ENCODE measurements at places on chromosomes 11 and 22.

DNA sequence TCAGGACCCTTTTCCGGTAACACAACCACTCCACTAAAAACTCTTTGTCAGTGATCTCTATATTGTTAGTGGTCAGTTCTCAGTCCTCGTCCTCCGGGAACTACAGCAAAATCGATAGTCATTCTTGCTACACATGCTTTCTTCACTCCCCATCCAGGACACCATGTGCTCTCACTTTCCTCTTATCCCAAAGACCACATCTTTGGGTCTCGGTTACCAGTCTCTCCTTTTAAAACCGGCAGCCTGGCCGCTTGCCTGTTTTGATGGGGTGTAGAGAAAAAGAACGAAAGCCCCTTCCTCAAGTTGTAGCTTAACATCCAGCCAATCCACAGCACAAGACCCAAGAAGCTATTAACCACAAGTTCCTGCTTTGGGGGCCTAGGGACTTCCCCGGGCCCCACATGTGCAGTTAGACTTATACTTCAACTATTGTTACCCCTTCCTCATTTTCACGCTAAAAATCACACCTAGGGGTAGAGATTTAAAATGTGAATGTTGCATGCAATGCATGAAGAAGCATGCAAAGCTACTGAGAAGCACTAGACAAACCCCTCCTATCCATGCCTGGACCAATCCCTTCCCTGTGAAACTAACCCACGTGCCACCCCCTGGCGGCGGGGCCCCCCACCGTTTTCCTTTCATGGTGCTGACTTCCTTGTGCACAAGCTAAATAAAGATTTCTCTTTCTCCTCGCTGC is 1.5 kb upstream of the TOLLIP start:
- DNase-seq: peak; percentile 37

DNA sequence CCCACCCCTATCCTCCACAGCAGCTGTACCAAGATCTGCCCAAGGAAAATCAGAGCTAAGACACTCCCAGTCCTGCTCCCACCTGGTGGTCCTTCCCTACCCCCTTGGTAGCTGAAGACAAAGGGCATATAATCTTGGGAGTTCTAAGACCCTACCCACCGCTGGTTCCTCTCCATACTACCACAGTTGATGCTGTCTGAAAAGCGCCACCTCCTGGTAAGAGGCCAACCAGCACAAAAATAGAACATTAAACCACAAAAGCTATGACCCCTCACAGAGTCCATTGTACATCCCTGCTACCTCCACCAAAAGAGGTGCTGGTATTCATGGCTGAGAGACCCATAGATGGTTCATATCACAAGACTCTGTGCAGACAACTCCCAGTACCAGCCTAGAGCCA is 161.5 kb upstream of the ARHGAP42 start:
- DNase-seq: no peak

DNA sequence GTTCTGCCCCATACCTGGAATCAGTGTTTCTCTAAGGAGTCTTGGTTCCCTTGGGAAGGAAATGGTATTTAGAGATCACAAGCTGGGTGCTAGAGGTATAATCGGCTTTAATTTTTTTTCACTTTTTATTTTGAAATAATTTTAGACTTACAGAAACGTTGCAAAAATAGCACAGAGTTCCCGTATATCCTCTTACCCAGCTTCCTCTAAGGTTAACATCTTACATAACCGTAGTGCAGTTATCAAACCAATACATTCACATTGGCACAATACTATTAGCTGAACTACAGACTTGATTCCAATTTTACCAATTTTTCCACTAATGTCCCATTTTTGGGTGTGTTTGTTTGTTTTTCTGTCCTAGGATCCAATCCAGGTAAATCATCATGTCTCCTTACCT is 63.8 kb downstream of the RBX1 start:
- DNase-seq: no peak

- DNase-seq: no peak
Observed at GRCh38 chr11:134417871-134418840, 6.1 kb upstream of the B3GAT1 start.

DNA sequence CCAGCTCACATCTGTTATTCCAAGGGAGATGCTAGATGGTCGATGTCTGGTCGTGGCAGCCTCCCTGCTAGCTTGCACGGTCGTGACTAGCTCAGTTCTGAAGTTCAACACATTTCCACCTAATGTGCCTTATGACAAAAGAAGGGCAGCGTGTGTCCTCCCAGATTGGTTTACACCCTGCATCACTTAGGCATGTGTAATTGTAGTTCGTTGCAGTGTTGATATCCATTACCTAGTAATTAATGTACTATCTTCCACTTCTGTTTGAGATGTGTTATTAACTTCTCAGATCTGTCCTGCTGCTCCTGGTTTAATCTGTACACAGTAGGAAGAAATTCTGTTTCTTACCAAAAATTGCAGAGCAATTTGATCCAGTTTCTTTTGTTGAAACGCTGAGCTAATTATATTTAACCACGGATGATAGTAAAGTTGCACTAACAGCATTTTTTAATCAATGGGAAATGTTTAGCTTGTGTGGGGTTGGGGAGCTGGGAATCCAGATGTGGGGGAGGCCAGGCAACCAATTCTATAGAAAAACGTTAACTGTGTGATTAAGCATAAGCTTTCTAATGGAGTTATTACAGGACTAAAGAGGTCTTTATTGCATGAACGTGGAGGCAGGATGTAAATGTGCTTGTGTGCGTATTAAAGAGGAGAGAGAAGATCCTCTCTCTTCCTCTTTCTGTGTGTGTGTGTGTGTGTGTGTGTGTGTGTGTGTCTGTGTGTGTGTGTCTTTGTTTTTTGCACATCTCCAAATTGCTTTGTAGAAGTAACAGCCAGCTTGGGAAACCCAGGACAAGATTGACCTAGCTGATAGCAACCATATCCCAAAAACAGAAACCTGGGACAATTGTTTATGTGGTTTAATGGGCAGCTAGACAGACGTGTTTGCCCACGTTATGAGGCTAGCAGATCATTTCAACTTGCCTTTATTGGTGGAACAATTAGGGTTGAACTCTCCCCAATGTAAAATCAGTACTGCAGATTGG is 145.7 kb upstream of the TTC12 start:
- DNase-seq: no peak

DNA sequence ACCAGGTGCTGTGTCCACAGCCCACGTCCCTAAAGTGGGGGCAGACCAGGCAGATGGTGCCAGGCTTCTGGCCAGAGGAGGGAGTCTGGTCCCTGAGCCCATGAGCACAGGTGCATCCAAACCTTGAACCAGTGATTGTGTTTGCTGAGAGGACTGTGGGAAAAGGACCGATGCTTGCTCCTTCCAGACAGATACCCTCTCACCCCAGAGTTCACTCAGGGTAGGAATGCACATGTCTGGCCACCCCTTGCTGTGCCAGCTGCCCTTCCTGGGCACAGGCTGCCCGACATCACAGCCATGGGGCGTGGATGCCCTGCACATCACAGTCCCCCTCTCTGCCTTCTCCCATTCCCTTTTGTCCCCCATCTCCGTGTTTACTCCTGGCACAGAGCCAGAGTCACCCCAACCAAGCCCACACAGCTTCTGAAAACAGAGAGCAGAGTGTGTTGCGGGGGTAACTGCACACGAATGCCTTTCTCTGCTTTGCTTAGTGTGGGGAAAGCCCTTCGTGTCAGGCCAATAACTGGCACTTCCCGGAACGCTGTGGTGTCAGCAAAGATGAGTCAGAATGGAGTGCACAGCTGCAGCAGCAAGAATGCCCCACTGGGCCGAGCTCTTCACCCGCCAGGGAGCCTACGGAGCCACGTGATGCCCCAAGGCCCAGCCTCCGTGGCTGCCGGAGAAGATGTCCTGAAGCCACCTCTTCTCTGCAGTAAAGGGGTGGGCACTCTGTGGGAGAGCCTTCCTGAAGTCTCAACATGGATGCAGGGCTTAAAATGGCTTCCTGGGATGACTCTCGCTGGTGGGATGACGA is 7.6 kb downstream of the CARS1 start:
- DNase-seq: peak; percentile 21

- no peak for DNase-seq
Observed at GRCh38 chr11:32307471-32307870, 127.9 kb downstream of the WT1 start.

GRCh38 chr11:13465909-13466371 is 2.9 kb upstream of the BTBD10 start:
- no peak for DNase-seq

- no peak for DNase-seq
Observed at GRCh38 chr22:27142286-27142685, 484.9 kb downstream of the MIAT start.

DNA sequence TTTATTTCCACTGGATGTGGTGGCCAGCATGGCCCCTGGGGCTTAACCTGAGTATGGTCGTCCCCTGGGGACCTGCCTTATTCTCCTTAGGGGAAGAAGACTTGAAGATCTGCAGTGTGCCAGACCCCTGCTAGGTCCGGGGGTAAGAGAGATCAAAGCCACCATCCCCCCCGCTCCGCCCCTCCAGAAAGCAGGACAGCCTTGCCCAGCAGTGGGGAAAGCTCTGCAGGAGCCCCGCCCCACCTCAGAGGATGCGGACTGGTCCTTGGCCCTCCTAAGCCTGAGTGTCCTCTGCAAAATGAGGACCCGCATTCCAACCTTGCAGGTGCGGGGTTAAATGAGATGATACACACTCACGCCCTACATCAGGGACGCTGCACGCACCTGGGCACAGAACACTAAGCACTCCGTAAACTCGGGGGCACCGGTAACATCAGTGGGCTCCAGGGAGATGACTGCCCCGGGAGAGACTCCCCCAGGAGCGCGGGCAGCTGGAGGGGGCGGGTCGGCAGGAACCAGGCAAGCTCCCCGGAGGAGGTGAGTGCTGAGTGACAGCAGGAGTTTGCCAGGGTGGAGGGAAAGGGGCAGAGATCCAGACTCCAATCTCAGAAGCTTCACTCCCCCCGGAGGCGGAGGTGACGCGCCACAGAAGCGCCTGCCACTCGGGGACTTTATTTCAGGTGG is 564 bp upstream of the ANO1 start:
- DNase-seq: no peak

- DNase-seq: no peak
Observed at GRCh38 chr22:30742291-30743256, 47.9 kb downstream of the OSBP2 start.

GRCh38 chr11:115199481-115200069 is 304.6 kb downstream of the CADM1 start:
- no peak for DNase-seq

- no peak for DNase-seq
Observed at GRCh38 chr22:28328756-28329155, 350.9 kb downstream of the TTC28 start.

DNA sequence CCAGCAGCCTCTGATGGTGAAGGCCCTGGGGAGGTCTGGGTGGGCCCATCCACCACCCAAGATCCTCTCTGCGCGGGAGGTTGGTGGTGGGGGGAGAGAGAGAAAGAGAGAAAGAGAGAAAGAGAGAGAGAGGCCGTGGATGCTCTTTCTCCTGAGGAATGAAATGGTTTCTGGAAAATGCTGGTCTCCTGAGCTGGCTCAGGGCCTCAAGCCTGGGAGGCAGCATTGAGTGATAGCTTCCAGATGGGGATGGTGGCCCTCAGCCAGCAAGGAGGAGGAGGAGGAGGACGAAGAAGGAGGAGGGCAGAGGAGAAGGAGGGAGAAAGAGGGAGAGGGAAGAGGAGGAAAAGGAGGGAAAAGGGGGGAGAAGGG is 4.6 kb downstream of the TSPAN32 start:
- DNase-seq: no peak

DNA sequence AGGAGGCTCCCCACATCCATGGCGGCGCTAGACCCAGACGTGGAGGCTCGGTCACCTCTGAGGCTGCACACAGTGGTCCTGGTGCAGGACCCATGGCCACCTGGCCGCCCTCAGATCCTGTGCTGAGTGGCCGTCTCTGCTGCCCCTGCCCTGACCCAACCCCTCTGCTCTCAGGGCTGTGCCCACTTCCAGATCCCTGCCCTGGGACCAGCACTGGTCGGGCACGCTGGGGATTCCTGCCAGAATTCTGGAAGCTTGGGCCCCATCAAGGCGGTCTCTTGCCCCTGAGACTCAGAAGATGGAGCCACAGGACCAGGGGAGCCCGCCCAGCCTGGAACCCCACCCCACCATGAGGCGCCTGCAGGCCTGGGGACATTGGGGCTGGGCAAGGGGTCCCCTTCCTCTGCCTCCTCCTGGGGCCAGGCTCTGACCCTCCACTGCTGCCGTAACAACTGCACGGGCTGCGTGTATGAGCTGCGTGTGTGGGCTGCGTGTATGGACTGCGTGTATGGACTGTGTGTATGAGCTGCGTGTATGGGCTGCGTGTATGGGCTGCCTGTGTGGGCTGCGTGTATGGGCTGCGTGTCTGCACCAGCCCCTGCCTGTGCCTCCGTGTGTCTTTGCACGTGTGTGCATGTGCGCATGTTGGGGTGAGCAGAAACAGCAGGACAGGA is 48.7 kb downstream of the IGLL1 start:
- no peak for DNase-seq
